Caudate nucleus (tissue), 63 donors: ENCODE measurements at places on chromosomes 2 and 18.

DNA sequence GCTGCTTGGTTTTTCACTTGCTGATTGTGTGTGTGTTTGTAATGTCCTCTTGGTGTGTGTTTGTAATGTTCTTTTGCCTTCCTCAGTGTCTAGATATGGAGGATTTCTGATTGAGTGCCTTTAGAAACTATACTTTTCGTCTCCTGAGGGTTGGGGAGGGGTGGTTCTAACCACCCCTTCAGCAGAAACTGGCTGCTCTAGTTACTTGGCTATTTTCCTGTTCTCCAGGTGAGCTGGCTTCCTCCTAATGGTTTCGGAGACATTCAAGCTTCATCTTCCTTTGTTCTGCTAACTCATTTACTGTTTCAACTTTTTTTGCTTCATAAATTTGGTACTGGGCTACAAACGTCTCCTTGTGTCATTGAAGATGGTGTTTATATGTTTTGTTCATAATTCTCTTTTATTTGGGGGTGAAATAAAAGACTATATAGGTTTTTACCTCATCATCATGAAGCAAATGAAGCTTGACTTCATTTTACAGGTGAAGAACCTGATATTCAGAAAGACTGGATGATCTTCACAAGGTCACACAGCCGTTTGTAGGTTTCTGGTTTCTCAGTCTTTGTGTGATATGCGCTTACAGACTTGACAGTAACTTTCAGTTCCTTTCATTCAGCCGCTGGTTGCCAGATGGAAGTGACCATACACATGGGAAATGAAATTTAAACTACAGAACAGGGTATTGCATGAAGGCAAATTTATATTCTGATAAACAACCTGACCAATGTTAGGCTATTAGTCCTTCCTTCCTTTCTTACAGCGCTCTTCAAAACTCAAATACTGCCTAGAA is 238.5 kb downstream of the GALR1 start:
- DNase-seq: no peak

DNA sequence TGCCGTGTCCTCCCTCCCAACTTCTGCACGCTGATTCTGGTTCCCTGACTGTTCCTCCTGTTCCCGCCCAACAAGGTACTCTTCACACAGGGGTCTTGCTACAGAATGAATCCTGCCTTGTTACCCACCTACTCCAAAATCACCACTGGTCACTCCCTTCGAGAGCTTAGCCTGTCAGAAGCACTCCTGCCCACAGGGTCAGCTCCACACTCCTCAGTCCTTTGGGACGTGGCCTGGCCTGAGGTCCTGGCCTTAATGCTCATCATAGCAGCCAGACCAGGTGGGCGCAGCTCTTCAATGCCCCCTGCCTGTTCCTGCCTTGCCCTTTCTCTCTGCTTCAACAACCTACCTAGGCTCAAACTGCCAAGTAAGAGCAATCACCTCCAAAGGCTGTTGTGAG is 27.8 kb upstream of the ID2 start:
- no peak for DNase-seq

DNA sequence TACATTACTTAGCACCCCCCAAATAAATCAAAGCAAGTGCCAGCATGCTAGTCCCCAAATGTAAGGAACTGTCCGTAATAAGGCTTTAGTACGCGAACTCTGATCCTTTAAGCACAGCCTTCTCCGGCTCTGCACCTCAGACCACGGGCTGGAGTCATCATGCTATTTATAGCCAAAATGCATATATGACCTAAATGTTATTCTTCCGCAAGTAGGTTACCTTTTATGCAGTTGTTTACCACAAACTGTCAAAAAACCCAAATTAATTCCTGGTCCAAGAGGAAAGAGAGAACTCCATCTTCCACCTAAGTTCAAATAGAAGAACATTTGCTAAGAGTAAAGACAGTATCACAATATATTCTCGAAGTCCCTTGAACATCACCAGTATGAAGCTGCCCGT is 42.7 kb downstream of the ZNF516 start:
- no peak for DNase-seq

DNA sequence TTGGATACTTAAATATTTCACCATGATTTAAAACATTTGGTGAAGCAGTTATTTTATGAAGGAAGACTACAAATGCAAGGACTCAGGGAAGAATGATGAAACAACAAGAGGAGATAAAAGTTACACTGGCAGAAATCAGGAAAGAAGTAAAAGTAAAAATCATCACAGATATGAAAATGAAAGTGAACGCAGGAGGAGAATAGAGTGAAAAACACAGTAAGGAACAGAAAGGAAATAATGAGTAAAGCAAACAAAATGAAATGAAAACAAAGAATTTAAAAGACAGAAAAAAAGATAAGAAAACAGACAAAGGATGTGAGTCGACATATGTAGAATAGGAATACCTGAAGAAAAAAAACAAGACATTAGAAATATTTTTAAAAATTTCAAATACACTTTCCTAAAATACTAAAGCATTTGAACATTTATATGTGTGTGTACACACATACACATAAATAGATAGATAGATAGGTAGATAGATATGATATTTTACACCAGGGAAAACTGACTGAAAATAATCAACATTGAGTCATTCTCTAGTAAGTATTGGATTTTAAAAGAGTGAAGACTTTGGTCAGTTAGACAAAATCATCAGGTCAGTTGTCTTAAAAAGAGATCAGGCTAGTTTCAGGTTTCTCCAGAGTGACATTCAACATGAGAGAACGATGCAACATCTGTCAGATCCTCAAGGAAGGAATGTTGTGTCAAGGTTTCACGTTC is 12.1 kb upstream of the KDSR start:
- no peak for DNase-seq

GRCh38 chr2:15206419-15206818 is 354.7 kb downstream of the NBAS start:
- no peak for DNase-seq

DNA sequence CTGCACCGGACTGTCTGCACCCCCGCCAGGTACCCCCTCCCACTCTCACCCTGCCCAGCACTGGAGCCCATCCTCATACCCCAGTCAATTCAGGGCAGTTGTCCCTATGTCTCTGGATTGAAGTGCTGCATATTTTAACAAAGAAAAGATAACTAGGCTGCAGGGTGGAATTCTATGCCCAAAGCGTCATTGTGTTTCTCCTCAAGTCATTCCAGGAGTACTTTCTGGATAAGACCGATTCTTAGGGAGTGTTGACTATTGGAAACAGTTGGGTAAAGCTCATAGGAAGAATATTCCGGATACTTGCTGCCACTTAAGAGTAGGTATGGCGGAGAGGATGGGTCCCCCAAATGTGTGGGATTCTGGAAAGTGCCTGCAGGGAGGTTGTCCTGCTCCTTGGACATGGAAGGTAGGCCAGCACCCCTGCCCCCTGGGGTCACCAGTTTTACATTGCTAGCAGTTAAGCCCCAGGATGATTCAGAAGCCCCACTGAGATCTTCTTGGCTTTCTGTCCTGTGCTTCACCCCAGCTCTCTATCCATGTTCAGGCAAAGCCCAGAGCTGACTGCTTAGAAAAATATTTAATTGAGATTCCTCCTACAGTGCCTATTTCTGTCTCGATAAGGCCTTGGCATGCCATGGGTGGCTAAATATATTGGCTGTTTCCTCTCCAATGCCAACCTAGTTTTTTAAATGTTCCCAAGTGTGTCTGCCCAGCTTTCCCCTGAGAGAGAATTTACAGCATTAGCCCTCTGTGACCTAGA is 48.2 kb downstream of the RPL37A start:
- DNase-seq: no peak

DNA sequence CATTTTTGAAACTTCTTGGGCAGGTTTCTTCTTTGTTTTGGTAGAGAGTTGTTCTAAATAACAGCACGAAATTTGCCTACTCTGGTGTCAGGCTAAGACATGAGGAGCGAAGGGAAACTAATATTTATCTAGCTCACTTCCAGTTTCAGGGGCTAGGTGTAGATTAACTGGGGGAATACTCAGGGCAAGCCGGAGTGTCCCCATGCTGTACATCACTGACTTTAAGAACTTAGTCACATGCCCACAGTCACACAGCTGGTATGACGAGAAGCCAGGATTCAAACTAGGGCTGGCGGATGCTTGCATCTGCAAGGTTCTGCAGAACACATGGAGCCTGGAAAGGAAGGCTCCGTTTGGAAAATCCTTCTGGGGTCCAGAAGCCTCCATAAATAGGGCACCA is 133.3 kb downstream of the ALPK2 start:
- DNase-seq: no peak

GRCh38 chr2:196286821-196287220 is 115.4 kb upstream of the STK17B start:
- no peak for DNase-seq

DNA sequence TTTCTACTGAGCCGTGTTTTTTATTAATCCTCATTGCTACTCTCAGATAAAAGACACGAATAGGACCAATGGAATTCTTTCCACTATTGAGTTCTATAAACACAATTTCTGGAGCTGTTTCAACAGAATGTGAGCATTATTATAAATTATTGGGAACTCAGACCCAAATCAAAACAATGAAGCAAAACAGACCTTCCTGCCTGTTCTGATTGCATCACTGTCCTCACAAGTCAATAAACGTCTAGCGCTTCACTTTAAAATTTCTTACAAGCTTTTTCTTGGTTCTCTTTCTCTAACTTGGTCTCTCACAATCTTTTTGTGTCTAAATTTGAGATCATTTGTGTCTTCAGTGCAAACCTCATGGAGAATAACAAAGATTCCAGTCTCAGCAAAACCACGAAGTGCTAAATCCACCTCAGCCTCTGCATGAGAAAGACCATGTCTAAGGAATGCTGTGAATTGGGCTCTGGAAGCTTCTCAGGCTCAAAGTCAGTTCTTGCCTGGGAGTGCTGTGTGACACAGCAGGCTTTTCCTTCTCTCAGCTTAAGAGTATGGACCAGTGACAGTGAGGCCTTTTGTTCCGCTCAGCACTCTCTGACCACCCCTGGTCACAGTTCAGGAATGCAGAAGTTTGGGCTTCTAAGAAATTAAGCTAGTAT is 22.8 kb downstream of the ARHGAP28 start:
- DNase-seq: no peak

GRCh38 chr18:46448347-46448746 is 208.7 kb downstream of the LOXHD1 start:
- DNase-seq: no peak
